Pulmonary artery endothelial cell (primary cell): ENCODE measurements at places on chromosomes 3 and 15.
A peak's percentile ranks its signal among the peaks of the same experiment; 100 is the strongest.

DNA sequence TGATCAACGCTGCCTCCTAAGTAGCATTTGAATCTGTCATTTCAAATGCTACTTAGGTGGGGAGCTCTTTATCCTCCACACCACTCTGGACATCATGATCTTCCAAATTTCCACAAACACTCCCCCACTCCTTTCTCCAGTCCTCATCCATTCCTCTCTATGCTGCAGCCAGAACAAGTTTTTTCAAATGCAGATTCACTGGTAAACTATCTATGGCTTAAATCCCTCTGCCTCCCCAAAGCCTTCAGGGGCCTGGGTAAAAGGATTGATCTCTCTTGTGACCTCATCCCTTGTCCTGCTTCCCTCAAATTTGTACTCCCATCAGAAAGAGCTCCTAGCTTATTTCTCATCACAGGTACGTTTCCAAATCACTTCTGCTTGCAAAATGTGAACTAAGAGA is 1.3 kb upstream of the AEN start:
- no peak for DNase-seq

DNA sequence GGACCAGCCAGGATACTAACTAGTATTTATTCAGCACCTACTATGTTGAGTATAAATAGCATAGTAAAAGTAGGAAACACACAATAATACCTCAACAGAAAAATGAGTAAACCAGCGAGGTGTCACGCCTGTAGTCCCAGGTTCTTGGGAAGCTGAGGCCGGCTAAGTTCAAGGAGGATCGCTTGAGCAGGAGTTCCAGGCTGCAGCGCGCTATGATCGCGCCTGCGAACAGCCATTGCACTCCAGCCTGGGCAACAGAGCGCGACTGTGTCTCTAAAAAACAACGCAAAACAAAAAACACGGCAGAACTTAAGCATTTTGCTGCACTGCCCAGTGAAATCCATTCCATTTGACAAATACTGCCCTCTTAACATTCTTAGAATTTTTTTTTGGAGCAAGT is 1.3 kb upstream of the DENND6A start:
- no peak for DNase-seq

DNA sequence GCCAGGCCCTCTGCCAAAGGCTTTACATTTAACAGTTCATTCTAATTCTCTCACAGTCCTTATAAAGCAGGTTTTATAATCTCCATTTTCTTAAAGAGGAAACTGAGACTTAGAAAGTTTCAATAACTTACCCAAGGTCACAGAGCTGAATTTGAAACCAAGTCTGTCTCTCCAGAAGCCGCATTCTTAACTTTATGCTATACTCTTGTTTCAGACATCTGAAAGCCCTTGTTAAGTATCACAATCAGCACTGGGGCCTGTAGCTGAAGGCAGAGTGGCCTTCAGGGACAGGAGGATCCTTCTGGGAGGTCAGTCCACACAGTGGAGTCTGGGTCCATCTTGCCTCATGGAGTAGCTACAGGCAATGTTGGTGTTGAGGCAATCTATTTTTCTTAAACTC is 27.9 kb downstream of the LRRN1 start:
- DNase-seq, result no peak

- DNase-seq, result no peak
Measured at GRCh38 chr3:114223143-114223542, 14.2 kb downstream of the ZNF80 start.

- no peak for DNase-seq
Measured at GRCh38 chr3:134371542-134372324, 2.5 kb downstream of the AMOTL2 start.

DNA sequence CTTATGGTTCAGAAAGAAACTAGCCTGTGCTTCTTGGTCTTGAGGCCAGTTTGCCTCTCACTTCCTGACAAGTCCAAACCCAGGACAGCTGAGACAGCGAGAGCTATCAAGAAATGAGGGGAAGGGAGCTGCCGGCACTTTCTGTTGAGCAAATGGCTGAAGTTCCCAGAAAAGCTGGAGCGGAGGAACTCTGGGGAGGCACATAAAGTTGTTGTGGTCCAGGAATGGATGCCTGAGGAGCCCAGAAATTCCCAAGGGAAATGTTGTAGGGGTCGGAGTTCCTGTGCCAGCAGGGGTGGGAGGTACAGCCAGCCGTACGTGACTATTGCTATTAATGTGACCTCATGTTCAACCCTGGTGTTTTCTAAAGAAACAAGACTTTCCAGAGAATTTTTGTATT is 98.8 kb upstream of the TNFAIP8L3 start:
- no peak for DNase-seq

- no peak for DNase-seq
Measured at GRCh38 chr15:63044077-63044644, 1.6 kb downstream of the TPM1 start.

DNA sequence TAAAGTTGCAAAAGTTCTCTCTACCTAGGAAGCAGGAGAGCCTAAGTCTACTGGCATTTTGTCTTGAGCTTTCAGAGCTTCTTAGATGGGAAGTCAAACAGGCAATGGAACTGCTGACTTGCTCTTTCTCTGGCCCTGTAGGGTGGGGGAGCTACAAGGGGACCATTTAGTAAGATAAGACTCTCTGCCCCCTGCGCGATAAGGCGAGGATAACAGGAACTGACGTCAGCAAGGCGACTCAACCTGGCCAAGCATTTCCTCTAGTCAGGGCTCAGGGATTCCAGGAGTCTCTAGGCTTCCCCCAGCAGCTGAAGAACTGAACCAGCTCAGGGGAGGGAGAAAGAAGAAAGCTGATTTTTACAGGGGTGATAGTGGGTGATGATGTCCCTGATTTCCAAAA is 5.8 kb downstream of the RARB start:
- DNase-seq, result peak; percentile 69

DNA sequence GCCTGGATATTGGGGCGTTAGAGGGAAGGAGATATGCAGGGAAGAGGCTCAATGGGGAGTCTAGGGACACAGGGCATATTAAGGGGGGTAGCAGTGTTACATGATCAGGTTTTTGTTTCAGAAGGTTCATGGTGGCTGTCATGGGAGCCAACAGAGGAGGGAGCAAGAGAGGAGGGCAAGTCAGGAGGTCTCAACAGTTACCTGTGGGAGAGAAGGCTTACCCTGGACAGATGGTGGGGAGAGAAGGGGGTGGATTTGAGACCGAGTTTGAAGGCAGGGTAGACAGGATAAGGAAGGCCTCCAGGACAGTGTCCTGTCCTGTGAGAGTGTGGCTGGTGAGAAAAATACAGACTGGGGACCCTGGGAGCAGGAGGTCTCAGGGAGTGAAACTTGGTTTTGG is 3.8 kb upstream of the WNT7A start:
- DNase-seq, result no peak

DNA sequence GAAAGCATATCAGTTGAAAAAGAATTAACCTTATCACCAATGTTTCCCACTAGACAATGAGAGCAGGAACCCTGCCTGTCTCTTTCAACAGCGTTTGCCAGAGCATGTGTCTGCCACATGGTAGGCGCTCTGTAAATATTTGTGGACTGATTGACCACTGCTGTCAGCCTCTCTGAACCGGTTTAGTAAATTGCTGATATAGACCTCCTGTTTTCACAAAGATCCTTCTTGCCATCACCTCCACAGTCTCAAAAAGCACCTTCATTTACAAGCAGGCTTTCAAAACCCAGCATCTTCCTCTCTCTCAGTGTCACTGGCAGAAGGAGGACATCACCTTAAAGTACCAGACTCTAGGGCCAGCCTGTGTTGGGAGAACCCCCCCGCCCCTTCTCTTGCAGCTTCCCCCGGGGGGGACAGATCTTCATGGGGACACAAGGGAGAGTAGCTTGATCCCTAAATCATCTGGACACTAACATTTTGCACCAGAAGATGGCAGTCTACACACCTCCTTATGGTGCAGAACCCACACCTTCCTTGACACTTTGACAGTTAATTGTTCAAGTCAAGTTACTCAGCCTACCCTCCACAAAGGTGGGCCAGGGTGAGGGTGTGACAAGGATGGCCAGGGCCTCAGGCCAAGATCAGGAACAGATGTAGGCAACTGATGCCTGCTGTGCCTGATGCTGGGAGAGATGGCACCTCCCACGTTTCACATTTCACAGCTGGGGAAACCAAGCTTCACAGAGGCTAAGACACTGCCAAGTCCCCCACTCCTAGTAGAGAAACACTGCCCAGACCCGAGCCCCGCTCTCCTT is 37.8 kb upstream of the USP3 start:
- no peak for DNase-seq

GRCh38 chr3:128521715-128522114 is 28.7 kb upstream of the GATA2 start:
- no peak for DNase-seq
